Activated T-helper 9 cell treated with anti-CD3 and anti-CD28 coated beads, Interleukin-2, amount 50 U/mL, for 16 hours (primary cell): ENCODE measurements at places on chromosomes 5 and 9.

- DNase-seq, result no peak
These were observed 41.8 kb upstream of the GABBR2 start for GRCh38 chr9:98750364-98751060.

DNA sequence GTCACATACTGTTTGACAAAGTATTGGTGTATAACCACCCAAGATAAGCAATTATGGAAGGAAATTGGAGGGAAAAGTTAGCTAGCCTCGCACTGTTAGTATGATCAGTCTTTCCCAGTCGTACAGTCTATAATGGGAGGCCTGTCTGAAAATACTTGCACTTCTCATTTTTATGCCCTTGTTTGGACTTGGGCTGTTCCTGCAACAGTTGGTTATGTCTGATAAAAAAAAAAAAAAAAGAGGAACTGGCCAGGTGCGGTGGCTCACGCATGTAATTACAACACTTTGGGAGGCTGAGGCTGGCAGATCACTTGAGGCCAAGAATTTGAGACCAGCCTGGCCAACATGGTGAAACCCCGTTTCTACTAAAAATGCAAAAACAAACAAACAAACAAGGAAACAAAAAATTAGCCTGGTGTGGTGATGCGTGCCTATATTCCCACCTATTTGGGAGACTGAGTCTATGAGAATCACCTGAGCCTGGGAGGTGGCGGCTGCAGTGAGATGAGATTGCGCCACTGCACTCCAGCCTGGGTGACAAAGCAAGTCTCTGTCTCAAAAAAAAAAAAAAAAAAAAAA is 58.3 kb upstream of the ANKRD33B start:
- no peak for DNase-seq

- no peak for DNase-seq
These were observed 42.3 kb upstream of the NKD2 start for GRCh38 chr5:966345-966710.

DNA sequence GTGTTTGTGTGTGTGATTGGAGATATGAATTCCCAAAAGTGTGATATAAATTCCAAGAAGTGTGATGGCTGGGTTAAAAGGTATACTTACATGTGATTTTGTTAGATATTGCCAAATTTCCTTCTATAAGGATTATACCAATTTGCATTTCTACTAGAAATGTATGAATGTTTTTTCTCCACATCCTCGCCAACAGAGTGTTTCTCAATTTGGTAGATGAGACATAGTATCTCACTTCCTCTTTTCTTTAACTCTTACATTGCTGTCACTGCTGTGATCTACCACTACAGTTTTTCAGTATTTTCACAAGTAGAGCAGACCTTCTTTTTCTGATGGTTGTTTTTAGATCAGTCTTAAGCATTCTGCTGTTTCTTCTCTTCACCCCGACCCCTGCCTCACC is 111.3 kb downstream of the FER start:
- DNase-seq, result no peak

DNA sequence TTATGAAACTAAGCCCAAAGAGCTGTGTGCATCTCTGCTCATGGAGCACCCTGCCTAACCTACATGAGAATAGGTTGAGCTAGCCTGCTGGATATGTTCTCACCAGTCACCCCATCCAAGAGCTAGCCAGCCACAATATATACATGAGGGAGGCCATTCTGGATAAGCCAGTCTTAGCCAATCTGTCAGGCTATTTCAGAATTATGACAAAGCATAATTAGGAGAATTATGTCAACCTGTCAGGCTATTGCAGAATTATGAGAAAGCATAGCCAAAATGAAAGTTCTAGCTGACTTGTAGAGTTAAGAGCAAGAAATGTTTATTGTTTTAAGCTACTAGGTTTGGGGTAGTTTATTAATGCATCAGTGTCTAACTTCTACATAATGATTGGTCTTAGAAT is 189.8 kb downstream of the WDR70 start:
- DNase-seq, result no peak

GRCh38 chr5:126846744-126847455 is 70.0 kb downstream of the LMNB1 start:
- DNase-seq, result no peak

DNA sequence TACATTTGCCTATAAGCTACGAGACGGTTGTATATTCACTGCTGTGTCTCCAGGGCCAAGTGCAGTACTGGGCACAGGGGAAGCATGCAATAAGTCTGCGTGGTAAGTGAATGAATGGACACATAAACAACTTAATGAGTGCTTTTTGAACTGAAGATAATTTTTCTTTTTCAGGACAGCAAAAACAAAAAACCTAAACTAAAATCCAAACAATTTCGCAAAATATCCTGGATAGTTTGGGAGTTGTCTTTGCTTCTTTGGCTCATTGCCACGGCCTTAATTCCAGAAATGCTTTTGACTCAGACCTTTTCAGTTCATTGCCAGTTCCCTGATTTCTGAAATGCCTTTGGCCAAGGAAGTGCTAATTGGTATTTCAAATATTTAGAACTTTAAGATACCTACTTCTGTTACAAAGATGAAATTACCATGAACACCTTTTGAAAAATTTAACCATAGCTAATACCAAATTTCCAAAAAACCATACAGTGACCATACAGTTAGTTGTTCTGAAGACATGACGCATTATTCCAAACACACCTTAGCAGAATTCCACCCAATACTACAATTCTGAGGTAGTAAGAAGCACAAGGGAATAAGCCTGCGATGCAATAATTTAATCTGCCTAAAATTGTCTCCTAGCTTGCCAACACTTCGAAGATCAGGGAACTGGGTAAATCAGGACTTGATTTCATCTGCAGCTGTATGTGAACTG is 42.8 kb downstream of the TEK start:
- DNase-seq, result no peak

DNA sequence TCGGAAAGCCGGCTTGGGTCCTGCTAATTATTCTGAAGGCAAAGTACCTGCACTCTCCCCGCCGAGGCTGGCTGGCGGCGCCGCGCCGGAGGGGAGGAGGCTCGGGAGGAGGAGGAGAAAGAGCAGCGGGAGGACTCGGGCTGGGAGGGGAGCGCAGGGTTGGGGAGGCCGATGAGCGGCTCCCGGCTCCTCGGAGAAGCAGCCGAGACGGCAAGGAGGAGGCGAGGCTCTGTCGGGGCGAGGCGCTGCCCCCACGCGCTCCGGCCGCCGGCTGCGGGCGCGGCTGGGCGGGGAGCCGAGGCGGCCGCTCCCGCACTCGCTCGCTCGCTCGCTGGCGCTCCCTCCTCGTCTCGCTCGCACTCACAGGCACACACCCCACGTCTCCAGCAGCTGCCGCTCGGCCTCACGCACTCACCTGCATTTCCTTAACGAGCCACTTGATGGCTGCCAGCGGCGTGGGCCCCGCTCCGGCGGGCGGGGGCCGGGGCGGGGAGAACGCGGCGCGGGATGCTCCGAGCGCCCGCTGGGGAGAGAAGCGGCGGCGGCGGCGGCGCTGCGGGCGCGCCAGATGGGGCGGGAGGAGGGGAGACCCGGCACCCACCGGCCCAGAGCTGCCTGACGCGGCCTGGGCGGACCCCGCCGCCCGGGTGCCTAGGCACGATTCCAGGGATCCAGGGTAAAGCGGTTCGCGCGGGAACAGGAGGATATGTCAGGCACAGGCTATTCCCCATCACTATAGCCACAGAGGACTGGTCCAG is at the start of gene PTPRD:
TSS of gene PTPRD (minus strand) at position 362 of the 758 bp plus-strand sequence.
- DNase-seq, result no peak

- DNase-seq, result no peak
These were observed 456.7 kb downstream of the TLE4 start for GRCh38 chr9:80028501-80028900.

GRCh38 chr5:125236981-125237380 is 490.5 kb upstream of the ZNF608 start:
- DNase-seq, result no peak

- DNase-seq, result no peak
These were observed 95.1 kb upstream of the CCNG1 start for GRCh38 chr5:163342306-163342705.

DNA sequence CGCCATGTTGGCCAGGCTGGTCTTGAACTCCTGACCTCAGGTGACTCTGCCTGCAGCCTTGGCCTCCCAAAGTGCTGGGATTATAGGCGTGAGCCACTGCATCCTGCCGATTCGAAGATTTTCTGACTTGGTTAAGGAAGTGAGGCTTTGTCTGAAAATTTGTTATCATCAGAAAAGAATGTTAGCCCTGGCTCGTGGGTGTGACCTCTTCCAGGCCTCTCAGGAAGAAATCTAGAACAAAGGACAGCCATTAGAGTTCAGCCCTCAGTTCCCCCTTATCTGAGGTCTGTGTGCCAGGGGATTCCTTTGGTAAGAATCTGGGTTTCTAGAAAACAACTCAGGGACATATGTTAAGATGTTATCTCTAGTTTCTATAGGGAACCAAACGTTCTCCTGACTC is 6.2 kb downstream of the OR2S2 start:
- DNase-seq, result no peak

DNA sequence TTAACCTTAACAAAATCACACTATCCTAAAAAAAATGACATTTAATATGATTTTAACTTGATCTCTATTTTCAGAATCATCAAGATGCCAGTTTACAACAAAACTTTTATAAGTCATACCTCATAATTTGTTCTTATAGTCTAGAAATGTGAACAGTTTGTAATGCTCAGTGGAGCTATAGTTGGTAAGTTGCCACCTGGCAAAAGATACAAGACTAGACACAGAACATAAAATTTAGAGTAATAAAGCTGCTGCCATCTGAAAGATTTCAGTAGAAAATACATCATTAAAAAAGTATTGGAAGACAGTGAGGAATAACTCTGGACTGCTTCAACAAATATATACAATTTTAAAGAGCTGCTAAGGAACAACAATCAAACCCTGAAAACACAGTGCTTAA is 233.8 kb downstream of the GABRG2 start:
- DNase-seq, result no peak

DNA sequence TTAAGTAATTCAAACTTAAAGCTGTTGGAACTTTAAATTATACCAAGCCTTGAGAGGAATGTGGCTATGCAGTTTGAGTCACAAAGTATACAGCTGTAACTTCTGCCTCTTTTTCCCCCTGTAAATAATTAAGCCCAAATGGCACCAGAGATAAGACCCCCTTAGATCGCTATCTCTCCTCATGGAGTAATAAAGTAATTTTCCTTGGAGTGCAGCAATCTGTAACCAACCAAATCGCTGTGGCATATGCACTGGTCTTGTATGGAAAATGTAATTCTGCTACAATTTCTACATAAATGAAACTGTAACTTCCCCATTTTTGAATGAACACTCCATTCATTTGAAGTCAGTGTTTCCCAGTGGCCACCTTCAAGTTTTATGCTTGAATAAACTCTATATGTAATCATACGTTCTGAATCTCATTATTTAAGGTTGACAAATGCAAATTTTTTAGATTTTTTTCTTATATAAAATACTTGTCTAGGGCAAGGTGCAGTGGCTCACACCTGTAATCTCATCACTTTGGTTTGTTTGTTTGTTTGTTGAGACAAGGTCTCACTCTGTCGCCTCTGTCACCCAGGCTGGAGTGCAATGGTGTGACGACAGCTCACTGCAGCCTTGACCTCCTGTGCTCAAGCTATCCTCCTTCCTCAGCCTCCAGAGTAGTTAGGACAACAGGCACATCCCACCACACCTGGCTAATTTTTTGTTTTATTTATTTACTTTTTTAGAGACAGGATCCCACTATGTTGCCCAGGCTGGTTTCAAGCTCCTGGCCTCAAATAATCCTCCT is 12.3 kb downstream of the SUSD1 start:
- no peak for DNase-seq

DNA sequence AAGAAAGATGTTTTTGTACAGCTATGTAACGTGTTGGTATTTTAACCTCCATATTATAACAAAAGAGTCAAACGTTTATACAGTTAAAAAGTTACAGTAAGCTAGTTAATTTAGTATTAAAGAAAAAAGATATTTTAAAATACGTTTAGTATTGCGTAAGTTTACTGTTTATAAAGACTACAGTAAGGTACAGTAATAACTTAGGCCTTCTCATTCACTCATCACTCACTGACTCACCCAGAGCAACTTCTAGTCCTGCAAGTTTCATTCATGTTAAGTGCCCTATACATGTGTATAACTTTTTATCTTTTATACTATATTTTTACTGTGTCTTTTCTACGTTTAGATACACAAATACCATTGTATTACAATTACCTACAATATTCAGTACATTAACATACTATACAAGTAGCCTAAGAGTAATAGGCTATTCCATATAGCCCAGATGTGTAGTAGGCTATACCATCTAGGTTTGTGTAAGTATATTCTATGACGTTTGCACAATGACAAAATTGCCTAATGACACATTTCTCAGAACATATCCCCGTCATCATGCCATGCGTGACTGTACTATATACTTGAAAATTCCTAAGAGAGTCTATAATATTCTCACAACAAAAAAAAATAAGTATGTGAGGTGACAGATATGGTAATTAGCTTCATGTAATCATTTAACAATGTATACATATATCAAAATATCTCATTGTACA is 33.8 kb downstream of the ERP44 start:
- no peak for DNase-seq

- DNase-seq, result no peak
These were observed 73.7 kb downstream of the UBE2QL1 start for GRCh38 chr5:6522331-6522730.

GRCh38 chr5:1390861-1391600 is 46.1 kb upstream of the CLPTM1L start:
- DNase-seq, result no peak

DNA sequence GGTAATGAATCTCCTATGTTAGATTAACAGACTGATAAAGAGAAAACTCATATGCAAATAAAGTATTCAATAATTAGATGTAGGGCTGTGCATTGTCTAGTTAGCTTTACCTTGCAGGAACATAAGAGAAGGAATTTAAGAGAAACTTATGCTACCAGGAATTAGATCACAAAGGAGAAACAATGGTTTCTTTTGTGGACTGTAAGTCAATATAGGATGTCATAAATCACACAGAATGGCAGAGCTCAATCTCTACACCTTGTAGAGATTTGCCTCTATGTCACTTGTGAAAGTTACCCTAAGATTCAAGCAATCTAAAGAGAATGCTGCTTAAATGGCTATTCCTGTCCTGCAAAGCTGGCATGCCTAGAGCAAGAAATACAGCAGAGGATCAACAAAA is 26.0 kb downstream of the SLCO4C1 start:
- DNase-seq, result no peak

DNA sequence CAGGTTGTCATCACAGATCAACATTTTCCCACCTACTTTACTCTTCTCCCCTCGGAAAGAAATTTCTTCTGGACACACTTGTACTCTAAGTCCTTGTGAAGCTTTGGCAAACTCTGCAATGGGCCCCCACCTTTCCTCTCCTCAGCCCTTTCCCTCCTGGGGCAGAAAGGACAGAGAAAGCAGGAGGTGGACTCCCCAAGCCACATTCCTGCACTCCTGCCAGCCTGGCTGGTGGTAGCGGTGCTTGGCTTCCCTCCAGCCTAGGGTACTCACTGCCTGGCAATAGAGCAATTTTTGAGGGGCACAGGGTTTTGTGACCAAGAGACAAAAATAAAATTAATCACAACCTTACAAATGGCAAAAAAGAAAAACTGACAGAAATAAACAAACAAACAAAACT is 451.4 kb downstream of the ZSWIM6 start:
- no peak for DNase-seq
